ENCODE measurements at places on chromosomes 6 and 20.

GRCh38 chr6:161128230-161128629 lies 136.7 kb downstream of the MAP3K4 start:
- peak; percentile 30 for DNase-seq

DNA sequence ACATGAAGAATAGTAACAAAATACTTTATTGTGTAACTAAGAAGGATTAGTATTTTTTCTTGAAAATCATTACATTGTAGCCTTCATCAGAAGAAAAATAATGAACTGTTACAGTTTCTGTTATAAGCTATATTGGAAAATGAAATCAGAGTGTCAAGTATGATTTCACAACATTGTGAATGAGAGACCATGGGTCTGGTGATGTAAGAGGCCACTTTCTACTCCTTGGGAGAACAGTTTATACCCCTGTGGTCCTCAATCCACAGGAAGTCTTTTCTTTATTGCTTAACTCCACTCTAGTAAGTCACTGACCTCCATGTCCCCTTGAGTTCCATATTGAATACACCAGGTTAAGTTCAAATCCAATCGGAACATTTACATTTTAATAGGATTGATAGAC lies 218.7 kb upstream of the FERMT1 start:
- no peak for DNase-seq

GRCh38 chr6:123636282-123636681 lies 468 bp downstream of the TRDN start:
- DNase-seq = no peak

DNA sequence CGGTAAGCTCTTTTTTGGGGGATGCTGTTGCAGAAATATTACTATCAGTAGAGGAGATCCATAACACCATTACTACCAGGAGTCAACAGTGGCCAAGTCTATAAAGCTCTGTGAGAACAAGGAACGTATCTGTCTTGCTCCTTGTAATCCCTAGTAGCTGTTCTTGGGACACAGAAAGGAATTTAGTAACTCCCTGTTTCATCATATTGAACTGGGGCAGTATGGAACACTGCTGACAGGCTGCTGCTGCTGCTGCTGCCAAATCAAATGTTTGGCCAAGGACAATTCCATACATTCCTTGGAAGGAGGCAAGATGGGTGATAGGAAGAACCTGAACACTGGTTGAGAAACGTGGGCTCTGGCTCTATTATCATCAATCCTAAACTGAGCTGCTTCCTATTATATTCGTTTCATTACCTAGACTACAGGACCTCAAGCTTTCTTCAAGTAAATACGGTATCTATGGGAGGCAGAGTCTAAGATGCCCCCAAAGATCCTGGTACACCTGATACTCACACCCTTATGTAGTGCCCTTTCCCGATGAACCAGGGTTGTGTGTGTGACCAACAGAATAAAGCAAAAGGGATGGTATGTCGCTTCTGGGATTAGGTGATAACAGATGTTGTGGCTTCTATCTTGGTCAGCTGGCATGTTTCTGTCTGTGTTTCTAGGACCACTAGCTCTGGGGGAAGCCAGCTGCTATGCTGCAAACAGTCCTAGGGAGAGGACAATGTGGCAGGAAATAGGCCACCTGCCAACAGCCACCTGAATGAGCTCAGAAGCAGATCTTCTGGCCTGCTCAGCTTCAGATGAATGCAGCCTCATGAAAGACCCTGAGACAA lies 39.5 kb downstream of the ELOVL5 start:
- DNase-seq = peak; percentile 50

DNA sequence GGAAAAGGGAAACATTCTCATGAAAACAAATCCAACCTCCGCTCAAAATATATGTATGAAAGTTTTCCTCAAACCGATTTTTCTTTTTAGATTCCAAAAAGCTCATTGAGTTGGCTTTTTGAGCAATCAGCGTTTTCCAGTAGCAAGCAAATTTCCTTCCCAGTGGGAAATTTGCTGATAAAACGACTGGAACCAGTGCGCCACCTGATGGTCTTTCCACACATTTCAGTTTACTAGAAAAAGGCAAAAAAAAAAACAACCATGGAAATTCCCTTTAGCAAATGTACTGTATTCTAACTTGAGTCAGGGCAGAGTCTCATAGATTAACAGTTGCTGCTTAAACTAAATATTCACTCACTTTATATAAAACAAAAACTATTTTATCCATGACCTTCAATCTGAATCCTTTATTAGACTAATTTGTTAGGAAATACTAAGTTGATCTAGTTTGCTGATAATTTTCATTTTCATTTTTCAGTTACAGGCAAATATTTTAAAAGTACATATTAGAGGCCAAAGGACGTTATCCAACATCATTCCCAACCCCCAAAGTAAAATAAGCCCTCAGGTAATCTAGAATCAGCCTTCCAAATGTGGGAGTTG lies 271.5 kb downstream of the FOXA2 start:
- no peak for DNase-seq

- DNase-seq = no peak
Measured at GRCh38 chr6:166906376-166907044, 49.8 kb downstream of the RNASET2 start.

DNA sequence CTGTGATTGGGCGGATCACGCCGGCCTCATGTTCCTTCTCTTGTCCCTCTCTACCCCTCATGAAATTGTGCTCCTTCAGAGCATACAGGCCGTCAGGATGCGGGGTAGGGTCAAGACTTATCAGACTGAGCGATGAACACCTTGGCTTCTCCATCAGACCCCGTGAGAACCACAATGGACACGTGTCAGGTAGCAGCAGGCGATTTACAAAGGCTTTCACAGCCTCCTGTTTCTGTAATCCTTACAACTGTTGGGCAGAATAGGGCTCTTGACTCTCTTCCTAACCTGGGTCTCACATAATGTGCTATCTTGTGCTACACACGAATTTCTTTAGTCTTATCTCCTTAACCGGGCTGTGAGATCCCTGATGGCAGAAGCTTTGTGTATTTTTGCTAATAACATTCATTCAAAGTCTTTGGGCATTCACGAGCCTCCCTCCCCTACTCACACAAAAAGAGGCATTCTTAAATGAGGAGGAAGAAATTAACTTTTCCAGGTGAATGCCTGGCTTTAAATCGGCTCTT lies 122.9 kb upstream of the SLC22A23 start:
- DNase-seq = no peak

DNA sequence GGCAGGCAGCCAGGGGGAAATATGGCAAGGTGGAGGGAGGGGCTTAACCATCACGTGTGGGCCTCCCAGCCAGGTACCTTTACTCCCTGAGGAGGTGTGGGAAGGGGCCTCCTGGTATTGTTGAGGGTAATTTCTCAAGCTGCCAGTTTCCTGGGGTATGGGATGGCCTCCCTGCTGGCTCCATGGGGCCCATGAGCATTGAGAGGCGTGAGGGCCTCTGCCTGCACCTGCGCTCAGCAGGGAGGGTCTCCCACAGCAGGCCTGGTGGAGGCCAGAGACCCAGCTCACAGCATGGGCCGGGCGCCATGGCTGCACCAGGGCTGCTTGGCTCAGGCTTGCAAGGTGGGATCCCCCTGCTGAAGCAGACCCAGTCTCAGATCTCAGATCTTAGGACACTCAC lies 113.0 kb downstream of the GRM4 start:
- DNase-seq = no peak

DNA sequence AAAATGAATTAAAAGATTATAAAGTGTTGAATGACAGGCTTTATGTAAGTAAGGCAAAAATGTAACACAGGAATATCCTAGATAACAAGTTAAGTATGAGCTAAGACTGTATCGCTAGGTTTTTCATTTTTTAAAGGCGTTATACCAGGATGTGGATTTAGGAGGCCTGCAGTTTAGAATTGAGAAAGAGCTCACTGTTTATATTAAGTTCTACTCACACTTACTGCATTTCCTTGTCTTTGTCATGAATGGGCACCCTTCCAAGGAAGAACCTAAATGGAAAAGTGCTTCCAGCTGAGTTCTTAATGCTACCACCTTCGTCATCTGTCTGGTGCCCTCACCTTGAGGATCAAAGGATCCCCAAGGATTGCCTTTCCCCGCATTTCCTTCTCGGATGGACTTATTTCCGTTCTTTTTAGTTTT lies 148.7 kb downstream of the SOX4 start:
- no peak for DNase-seq

DNA sequence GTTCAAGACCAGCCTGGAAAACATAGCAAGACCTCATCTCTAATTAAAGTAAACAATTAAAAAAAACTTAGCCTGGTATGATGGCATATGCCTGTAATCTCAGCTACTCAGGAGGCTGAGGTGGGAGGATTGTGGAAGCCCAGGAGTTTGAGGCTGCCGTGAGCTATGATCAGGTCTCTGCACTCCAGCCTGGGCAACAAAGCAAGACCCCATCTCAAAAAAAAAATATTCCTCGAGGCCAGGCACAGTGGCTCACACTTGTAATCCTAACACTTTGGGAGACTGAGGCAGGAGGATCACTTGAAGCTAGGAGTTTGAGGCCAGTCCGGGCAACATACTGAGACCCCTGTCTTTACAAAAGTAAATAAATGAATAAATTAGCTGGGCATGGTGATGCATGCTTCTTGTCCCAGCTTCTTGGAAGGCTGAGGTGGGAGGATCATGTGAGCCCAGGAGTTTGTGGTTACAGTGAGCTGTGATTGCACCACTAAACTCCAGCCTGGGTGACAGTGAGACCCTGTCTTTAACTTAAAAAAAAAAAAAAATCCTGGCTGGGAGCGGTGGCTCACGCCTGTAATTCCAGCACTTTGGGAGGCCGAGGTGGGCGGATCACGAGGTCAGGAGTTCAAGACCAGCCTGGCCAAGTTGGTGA lies 9.3 kb upstream of the C2 start:
- DNase-seq = no peak

GRCh38 chr20:8471465-8471864 lies 339.4 kb downstream of the PLCB1 start:
- no peak for DNase-seq

- DNase-seq = no peak
Measured at GRCh38 chr20:60715172-60715571, 536.9 kb upstream of the CDH4 start.

- DNase-seq = no peak
Measured at GRCh38 chr6:48626421-48626820, 515.4 kb upstream of the PTCHD4 start.

GRCh38 chr6:112774319-112774718 lies 427.2 kb downstream of the RFPL4B start:
- DNase-seq = no peak

DNA sequence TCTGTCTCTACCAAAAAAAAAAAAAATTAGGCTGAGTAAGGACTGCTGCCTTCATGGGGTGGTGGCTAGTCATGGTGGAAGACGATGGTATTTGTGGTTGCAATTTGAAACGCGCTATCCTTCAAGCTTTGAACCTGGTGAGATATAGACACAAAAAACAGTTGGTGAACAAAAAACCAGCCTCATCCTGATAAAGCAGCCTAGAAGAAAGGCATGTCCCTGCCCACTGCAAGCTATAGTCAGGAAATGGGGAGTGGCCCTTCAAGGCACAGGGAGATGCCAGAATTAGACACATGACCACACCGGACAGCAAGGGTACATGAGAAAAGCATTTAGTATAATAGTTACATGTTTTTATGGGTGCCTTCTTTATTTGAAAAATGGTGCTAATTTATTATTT lies 193.6 kb downstream of the NFATC2 start:
- DNase-seq = no peak

DNA sequence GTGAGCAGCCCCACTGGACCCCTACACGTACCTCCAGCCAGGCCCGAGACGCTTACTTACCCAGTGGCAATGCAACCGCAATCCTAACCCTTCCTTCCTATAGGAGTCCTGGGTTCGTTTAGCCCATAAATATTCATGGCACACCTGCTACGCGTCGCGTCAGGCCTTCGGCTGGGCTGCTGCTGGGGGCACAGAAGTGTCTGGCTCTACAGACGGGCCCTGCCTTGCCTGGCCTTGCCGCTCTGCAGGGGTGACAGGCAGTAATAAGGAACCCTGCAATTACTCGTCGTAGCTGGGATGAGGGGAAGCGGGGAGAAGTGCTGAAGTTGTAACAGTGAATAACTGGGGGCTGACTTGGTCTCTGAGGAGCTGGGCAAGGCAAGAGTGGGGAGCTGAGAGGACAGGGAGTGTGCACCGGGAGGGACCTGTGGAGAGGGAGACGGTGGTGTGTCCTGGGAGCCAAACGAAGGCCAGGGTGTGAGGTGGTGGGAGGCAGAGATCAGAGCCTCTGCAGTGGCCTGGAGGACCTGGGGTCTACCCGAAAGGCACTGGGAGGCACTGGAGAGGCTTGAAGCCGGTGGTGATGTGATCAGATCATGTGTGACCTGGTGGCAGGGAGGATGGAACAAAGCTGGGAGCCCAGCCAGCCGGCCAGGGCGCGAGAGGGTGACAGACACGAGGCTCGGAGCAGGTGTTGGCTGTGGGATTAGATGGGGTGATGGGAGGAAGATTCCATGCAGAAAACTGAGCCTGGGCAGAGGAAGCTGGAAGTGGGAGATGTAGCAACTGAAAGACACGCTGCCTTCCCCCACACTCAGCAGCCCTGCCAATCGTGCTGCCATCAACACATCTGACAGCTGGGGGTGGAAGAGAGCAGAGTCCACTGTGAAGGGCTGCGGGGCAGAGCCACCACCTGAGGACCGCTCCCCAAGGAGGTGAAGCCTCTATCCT lies 36.4 kb downstream of the PSMG4 start:
- no peak for DNase-seq

DNA sequence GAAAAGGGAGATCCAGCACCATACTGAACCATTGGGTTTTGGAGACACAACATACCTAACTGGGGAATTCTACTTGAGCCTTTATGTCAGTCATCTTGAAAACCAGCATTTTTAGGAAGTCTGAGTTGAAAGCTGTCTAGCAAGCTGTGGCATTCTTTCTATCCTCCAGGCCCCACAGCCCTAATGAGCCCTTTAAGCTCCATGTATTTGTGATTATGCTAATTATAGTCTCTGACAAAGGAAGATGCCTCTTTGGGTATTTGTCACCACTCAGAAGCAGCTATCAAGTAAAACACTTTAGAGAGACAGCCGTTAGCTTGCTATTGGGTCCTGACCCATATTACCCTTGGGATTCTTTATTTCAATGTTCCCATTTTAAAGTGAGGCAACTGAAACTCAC lies 159.5 kb upstream of the MANEA start:
- DNase-seq = no peak

GRCh38 chr20:7248281-7249201 lies 481.1 kb downstream of the BMP2 start:
- no peak for DNase-seq

DNA sequence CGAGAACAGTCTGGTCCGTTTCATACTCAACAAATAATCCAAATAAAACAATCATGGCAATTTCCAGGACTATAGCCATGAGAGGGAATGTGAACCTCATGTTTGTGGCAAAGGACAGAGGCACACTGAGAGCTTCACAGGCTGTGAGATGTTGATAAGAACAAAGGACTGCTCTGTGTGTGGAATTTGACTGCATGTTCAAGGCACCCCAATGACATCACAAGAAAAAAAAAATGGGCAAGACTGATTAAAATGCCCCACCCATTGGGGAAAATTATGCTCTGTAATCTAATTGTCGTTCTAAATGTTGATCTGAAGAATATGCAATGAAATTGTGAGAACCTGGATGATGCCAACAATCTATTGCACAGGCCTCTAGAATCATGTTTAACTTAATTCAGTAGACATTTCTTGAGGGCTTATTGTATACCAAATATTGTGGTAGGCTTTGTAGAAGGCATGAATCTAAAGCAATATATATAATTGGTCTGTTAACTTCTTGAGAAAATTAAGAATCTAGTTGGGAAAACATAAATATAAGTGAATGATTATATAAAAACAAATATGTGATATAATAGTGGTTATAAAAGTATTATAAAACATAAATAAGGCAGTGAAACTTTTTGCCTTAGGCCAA lies at the start of gene RHAG:
RHAG (minus strand) TSS at position 127 of the 637 bp plus-strand sequence; CDS start at position 100, 27 bp downstream.
- DNase-seq = no peak
